Smooth muscle cell of the brain vasculature (primary cell): ENCODE measurements at places on chromosomes 4 and X.

DNA sequence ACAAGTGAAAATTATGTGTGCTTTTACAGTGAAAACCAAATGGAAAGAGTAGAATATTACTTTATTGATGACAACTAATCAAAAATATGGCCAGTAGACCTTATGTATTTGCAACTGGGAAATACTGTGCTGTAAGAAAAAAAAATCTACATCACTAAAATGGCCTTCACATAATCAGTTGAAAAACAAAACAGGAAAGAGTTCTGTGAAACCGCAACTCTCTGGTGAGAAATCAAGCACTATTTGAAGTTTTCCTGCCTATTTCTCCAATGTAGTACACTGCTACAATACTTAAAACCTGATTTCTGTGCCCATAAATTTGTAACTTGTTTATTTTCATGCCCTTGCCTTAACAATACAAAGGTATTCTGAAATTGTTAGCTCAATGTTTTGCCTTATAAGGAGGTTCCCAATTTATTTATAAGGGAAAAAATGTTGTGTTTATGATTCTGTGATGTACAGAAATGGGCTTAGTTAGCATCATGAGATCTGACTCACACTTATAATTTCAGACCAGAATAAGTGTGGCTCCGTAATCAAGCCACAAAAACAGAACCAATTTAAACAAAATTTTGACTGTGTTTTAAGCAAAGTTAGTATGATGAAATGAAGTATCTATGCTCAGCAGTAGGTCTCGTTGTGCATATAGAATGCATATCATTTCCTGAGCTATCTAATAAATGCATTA lies 147.1 kb downstream of the FAT4 start:
- no peak for DNase-seq

DNA sequence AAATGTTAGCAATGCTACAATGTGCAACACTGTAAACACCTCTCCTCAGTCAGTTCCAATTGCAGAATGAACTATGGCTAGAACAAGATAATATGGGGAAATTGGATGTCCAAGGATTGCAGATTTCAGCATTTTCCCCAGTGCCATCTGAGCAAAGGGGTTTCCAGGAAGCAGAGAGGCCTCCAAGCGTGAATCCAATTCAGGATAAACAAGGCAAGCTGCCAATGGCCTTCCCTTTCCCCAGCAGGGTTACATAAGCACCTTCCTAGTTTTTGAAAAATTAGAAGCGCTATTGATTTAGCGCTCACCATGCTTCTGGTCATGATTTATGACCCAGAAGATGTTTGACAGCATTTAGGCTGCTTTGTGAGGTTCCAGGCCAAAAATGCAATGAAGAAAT lies 223.0 kb upstream of the GATB start:
- no peak for DNase-seq

DNA sequence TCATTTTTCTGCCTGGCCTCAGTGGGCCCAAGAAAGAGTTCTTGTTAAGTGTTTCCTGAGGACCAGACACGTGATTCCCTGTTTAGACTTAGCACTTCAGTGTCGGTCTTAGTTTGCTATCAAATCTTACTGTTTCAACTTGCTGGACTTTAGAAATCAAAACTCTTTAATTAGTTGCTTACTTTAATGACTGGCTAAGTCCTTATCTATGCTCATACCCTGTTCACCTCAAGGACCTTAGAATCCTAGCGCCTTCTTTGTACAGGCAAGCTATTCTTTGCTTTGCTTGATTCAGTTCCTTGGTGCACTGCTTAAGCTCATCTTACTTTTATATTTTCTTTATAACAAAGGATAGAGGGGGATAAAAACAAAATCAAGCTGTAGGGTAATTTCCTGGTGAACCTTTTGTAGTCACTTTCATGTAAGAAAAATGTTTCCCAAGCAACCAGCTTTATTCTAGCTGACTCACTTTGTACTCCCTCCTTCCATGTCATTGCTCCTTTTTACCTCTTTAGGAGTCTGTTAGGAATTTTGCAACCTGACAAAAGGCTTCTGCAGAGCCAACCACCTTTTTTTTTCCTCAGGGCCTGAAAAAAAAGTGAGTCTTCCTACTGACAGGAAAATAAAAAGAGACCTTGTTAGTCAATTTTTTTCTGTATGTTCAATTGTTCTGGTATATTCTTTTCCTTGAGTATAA lies 14.7 kb downstream of the WDR44 start:
- DNase-seq, result no peak

DNA sequence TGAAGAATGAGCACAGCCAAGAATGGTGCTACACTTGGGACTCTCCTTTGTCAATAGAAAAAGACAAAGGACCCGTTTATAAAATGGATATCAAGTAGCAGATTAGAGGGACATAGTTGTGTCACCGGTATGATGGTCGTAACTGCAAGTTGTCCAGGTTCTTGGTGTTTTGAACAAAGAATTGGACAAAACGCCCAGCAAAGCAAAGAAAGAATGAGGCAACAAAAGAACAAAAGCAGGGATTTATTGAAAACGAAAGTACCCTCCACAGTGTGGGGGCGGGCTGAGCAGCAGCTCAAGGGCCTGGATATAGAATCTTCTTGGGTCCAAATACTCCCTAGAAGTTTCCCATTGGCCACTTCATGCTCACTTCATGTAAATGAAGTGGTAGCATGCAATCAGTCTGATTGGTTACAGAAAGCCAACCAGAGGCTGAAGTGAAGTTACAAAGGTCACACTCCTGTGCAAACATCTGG lies 54.7 kb downstream of the SHROOM3 start:
- DNase-seq, result no peak

GRCh38 chr4:20368926-20369325 lies 117.2 kb downstream of the SLIT2 start:
- DNase-seq, result no peak

GRCh38 chr4:24675721-24676389 lies 91.5 kb upstream of the DHX15 start:
- DNase-seq, result no peak

DNA sequence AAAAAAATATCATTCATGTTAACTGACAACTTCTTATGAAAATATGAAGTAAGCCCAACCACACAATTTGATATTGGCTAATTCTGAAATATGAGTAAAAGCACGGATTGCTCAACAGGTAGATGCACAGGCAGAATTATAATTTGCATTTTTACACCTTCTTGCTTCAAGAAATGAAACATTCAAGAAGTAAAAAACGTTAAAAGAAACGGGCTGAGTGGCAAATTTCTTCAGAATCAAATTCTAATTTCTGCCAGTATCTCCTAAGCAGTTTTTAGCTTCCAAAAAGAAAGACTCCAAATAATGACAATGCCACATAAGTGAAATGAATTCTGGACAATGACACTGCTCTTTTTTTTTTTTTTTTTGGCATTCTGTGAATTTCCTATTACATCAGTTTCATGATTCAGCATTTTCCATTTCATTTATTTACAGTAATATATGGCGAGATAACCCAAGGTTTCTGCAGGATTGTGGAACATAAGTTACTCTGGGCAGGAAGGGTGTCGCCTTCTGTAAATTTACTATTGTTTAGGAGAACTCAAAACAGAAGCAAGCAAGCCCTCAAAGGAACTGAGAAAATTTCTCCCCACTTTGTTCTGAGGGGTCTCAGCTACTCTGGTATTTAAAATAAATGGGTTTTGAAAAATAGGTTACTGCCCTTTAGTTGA lies 1.4 kb downstream of the SEL1L3 start:
- DNase-seq, result no peak

GRCh38 chrX:119497185-119497584 lies 28.9 kb downstream of the SLC25A5 start:
- DNase-seq, result no peak

- no peak for DNase-seq
These were observed 208.2 kb downstream of the APBB2 start for GRCh38 chr4:41006141-41006540.

DNA sequence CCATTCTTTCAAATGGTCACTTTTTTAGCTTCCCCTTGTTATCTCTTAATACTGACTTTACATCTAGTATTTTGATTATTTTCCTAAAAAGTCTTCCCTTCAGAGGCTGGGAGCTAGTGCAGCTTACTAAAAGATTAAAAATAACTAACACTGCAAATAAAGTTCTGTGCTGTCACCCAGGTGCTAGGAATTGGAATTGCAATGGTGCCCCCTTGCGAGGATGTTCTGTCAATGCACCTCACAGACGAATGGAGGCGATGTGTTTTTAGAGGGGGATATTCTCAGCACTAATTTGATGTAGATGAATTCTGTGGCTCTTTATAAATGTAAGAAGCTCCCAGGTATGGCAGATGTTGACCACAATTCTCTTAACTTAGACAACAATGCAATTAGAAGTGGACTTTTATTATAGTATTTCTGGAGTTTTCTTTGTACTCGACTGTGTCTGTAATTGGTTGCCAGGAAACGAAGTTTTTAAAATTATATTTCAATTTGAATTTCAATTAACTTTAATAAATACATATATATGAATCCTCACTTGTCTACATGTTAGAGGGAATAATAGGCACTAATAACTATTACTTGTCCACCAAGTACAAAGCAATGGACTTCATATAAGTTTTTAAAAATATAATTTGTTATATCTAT lies 22.0 kb upstream of the SMIM31 start:
- DNase-seq, result peak; percentile 6

DNA sequence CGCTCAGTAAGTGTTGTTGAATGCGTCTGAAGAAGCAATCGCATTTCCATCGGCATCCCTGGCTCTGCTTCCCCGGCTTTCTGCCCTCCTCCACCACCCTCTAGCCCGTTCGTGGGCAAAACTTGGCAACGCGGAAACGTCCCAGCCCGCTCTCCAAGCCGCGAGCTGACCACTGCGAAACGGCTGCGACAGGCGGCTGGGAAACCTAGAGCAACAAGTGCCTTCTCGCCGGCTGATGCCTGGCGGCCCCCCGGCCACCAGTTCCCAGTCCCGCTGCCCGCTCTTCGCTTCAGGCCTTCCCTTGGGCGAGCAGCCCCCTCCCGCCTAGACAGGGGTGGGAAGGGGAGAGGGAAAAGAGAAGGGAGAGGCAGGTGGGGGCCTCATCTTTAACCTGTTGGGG lies 837 bp downstream of the CITED1 start:
- no peak for DNase-seq

- no peak for DNase-seq
These were observed 1.4 kb downstream of the CD99 start for GRCh38 chrX:2692221-2693112.

DNA sequence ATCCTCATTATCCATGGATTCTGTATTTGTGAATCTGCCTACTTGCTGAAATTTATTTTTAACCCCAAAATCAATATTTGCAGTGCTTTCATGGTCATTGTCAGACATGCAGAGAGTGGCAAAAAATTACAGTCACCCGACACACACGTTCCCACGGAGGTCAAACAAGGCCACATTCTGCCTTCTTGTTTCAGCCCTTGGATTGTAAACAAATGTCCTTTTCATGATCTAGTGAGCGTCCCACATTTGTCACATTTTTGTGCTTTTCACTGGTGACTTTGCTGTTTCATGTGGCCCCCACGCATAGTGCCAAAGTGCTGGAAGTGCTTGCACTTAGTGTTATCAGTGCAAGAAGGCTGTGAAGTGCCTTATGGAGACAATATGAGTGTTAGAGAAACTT lies 45.0 kb downstream of the SOD3 start:
- DNase-seq, result no peak

GRCh38 chr4:161256172-161256571 lies 907.6 kb downstream of the FSTL5 start:
- DNase-seq, result no peak

- DNase-seq, result peak; percentile 6
These were observed 1.3 kb upstream of the CITED1 start for GRCh38 chrX:72306851-72307645.

GRCh38 chrX:63652086-63652765 lies 132.8 kb downstream of the ARHGEF9 start:
- no peak for DNase-seq

GRCh38 chr4:78642934-78643333 lies 91.4 kb downstream of the ANXA3 start:
- DNase-seq, result no peak

GRCh38 chr4:168825975-168826374 lies 184.1 kb downstream of the CBR4 start:
- DNase-seq, result no peak

- no peak for DNase-seq
These were observed 152.9 kb downstream of the POLA1 start for GRCh38 chrX:24846550-24847150.

DNA sequence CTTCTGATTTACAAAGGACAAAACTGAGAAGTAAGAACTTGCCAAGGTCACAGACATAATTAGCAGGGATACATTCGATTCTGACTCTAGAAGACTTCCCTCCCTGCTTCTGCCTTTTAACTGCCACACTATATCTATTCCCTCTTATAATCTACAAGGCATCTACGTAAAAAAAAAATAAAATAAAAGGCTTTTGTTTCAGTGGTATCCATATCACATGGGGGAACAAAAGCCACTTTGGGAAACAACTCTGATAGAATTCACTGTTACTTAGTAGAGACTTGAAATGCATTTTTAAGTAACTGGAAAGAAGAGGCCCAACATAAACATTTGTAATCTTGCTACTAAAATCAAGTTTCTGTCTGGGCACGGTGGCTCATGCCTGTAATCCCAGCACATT lies 247.2 kb downstream of the SCFD2 start:
- DNase-seq, result no peak

DNA sequence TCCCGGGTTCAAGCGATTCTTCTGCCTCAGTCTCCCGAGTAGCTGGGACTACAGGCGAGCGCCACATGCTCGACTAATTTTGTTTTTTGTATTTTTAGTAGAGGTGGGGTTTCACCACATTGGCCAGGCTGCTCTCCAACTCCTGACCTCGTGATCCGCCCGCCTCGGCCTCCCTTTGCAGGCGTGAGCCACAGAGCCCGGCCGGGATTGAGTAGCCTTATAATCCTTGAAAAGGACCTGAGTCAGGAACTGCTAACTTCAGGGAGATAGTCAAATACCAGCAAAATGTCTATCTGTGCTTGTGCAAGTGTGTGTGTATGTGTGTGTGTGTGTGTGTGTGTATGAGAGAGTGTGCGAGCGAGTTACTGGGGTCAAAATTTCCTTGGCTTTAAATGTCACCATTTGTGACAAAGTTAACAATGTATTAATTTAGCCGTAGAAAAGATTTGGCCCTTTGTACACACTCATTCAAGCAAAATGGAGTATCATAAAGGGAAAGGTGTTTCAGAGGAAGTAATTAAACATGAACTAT lies 1.8 kb upstream of the KDM6A start:
- DNase-seq, result no peak

DNA sequence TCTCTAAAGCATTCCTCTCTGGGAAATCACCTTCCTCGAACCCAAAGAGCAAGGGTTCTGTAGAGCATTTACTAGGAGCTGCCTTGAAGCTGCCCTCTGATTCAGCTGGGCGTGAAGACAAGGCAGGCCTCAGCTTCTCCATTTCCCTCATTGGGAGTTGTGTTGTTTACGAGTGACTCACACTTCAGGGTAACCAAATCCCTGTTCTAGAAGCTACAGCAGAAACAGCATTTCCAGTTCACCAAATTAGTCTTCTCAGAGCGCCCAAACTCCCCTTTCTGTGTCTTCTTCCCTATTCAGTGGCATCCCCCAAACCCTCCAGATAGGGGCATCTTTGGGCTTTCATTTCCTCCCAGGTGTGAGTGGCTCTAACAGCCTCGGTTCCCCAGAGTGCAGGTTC lies 863 bp upstream of the XPNPEP2 start:
- DNase-seq, result no peak

DNA sequence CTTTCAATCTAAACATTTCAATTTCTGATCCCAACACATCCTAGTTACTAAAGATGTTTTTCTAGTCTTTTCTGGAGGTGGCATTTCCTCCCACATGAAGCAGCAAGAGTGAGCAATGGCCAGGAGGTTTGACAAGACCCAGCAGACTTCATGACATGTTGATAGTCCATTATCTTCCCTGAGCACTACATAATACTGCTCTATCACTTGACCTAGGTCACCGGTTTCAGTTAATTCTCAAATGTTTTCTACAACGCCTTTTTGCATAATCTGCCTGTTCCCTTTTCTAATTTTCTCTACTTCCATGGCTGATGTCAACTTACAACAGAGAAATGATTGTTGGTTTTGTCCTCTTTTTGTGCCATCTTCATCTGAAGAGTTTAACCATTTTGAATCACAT lies 62.0 kb upstream of the GPRIN3 start:
- no peak for DNase-seq
